ENCODE measurements at places on chromosomes 5 and 9.

GRCh38 chr9:107487521-107488374, 1.8 kb downstream of the KLF4 start:
- DNase-seq, result no peak

DNA sequence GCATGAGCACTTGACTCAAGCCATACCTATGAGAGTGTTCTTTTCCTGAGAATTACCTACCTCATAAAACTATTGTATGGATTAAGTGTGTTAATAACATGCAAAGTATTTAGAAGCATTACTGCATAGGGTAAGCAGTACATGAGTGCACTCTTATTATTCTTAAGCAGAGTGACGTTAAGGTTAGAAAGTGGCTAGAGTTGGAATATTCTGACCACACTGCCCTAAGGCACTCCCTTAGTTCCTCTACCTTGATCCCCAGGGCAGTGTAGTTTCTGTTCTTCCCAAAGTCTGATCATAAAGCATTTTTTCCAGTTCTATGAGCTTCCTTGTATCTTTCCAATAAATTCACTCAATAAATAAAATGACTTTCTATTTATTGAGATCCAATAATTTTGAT, 189.2 kb downstream of the PCSK1 start:
- DNase-seq, result no peak

GRCh38 chr9:95045751-95046150, 271.8 kb downstream of the FANCC start:
- no peak for DNase-seq

- no peak for DNase-seq
Measured at GRCh38 chr9:100619665-100620064, 41.8 kb downstream of the CAVIN4 start.

All from stimulated activated CD4-positive, alpha-beta T cell treated with anti-CD3 and anti-CD28 coated beads, Interleukin-15, amount 100 ng/mL, for 1 hour (primary cell).